Left renal pelvis (tissue), 4 donors: ENCODE measurements at places on chromosomes 3 and 15.

DNA sequence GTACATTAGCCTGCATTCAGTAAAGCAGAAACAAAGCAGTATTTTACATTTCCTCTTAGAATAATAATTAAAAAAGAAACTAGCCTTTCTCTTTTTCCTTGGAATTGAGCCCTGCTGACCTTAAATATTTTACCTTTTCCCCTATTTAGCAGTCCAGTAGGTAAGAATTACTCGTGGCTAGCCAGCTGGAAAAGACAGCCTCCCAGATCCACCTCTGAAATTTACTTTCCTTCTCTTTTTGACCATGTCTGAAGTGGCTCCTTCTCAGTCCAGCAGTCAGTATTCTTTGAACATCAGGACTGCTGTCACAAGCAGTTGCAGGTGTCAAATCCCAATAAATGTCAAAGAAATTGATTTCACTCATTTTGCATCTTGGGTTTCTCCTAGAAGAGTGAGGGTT, 311.5 kb upstream of the DCBLD2 start:
- DNase-seq: no peak

DNA sequence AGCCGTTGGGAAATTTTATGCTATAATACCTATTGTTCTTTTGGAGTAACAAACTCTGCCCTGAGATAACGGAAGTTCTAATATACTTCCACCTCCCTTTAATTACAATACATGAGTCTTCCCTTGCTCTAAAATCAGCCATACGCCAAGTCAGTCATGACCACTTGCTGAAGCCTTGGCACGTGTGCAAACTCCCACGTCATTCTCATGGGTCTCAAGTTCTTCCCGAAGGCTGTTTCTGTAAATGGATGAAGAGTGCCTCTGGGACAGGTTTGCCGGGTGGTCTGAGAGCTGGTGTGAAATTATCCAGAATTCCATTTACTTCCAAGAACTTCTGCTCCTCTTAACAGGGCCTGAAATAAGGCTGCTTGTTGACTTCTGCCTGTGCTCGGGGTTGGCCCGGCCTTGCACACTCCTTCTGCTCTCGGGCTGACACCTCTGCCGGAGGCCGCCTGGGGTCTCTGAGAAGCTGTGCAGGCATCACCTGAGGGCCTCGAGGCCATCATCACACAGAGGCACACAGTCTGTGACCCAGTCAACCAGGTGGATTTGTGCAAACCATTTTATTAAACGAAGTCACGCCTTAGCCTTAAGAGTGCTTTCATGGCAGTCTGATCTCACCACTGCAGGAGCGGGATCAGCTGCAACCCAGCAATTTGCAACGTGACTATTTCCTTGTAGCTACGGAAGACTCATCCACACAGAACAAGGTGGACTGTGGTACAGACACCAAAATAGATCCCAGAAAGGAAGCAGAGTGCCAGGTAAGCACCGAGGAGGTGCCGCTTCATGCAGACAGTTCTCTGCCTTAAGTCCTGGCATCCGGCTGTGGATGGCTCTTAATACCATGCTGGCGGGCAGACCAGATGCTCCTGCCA, 120.1 kb downstream of the ADAMTS17 start:
- DNase-seq: no peak

- DNase-seq: no peak
These were observed 34.0 kb downstream of the ZNF592 start for GRCh38 chr15:84782346-84782745.

DNA sequence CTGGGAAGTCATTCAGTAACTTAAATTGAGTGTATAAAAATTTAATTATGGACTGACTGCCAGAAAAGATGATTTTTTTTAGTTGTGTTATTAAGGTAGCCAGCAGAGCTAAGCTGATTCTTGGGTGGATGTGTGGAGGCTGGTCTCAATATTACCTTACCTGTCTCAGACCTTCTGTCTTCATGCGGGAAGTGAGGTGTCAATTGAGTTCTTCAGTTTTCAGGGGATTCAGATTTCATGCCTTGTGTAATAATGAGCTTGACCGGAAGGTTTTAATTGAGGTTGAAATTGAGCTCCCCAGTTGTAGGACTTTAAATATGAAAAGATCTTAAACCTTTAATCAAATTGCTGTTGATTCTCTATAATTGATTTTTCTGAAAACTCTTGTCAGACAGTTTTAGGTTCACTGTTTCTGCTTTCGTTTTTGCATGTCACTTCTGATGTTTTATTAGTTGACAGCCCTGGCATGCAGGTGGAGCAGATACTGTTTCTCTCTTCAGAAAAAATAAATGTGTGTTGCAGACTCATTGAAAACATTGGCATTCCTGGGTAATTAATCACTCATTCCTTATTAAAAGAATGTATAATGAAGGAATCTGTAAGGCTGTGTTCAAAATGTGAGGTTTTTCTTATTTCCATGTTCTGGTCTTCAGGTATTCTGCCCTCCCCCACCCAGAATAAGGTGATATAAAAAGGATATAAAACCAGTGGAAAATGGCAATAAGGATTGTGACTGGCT, 54.5 kb downstream of the PSMD6 start:
- no peak for DNase-seq

DNA sequence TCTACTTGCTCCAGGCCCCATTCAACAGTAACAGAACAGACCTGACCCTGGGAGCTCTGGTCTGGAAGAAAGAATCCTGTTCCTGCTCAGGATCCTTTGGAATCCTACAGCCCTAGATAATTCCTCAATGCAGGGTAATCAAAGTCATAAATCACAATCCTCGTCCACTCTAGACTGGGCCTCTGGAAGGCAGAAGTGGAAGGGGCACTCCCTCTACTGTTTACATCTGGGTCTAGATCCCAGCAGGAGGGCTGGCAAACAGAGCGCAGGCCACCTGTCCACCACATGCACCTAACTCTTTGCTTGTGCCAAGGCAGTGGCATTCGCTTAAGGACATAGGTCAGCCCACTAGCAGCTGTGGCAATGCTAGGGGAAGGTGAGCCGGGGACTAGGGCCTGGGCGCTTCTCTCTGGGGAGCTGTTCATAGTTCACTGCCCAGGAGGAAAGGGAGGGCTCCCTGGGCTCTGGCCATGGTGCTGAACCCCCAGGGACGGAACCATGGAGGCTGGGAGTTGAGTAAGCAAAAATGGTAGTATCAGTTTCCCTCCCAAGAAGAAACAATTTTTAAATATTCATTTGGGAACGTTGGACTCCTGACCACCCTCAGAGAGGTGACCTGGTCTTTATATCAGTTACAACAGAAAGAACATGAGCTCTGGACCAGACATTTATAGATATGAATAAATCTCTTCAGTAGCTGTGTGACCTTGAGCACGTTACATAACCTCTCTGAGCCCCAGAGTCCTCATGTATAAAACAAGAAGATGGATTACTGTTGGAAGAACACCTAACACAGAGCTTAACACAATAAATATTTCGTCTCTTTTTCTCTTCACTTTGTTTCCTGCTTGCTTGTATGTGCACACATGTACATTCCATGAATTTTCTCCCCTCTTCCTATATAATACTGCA, 90.2 kb downstream of the NTRK3 start:
- peak; percentile 31 for DNase-seq

DNA sequence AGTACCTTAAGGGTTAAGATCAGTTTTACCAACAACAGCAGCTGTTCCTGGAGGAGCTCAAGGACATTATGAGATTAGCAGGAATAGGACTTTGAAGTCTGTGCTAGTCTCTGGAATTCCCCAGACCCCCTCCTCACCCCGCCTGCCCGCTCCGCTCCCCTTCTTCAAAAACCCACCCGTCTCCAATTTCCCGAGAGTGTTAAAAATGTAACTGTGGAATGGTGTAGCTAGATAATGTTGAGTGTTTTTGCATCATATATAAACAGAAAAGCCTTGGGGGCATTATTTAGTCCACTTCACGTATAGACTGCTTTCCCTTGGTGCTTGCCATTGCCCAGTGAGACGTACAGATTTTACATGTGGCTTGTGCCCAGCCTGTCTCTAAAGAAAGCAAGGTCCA, 65.0 kb upstream of the SEMA6D start:
- DNase-seq: no peak

DNA sequence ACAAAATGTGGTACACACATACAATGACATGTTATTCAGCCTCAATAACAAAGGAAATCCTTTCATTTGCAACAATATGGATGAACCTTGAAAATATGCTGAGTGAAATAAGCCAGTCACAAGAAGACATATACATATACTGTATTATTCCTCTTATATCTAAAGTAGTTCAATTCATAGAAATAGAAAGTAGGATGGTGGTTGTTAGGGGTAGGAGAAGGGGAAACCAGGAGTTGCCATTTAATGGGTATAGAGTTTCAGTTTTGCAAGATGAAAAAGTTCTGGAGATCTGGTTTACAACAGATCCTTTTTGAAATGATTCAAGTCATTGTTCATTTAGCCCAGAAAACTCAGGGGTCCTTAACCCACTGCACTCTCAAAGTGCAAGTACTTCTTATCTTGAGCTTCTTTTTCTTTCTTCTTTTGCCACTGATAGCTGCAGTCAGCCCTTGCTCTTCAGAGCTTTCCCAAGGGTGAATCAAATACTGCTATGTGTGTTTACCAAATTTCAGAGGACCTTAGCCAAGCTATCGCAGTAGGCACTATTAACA, 208.0 kb upstream of the EOMES start:
- no peak for DNase-seq

DNA sequence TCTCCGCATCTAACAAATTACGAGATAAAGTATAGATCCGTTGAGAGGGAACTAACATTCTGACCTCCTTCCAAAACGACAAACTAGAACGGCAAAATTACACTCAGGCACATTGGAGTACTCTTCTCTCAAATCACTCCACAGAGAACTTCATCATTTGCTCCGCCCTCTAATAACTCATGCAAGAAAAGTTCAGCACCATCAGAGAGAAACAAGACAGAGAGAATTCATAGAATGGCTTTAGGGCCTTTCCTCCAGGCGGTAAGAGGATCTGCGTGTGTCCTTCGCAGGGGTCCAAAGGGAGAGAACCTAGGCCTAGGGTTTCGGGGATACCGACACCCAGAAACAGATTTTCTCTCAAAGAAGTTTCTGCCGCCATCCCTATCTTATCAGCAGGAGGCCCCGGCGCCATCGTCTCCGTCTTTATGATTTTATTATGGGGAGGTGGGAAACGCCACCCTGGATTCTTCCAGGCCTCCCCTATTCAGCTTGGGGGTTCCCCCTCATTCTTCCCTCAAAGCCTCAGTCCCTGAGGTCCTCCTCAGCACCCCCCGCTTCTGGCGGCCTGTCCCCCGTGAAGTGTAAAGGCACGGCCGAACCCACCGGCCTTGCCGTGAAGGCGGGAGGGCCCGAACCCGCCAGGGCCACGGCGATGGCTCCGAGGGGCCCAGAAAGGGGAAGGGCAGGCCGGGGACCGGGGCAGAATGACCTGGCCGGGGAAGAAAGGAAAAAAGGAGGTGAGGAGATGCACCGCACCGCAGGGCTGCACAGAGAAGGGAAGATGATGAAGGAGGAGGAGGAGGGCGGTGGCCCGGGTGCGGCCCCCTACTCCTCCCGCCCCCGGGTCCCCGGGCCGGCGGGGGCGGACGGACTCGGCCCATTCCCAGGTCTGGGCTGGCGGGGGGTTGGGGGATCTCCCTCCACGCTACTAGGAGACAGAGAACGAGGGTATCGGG, 768 bp downstream of the UBXN7 start:
- DNase-seq: peak; percentile 68

- DNase-seq: no peak
These were observed 533 bp upstream of the SMAD3 start for GRCh38 chr15:67064607-67065530.

DNA sequence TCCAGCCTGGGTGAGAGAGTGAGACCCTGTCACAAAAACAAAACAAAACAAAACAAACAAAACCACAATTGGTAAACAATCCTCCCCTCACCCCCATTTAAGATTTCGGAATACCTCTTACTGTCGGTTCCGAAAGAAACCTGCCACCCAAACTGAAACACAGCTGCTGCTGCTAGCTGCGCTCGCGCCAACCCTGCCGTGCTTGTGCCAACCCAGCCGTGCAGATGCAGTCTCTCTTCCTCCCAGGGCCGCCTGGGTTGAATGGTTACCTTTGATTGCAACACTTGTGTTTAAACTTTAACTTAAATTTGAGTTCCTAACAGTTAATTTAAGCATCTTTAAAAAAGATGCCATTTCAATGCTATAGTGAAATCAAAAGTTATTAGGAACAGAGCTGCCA, 28.5 kb upstream of the SPTBN5 start:
- no peak for DNase-seq

DNA sequence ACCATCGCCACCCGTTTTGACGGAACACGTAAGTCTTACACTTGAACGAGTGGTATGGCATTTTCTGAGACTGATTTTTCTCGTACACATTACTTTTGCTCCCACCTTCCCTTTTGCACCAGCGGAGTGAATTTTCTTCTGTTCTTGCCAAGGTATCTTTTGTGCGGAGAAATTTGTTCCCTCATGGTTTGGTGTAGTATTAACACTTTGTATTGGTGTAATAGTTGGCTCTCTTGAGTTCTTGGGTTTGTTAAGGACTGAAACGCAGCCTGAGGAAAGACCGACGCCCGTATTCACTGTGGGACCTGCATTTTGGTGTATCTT, 420 bp downstream of the KCNH8 start:
- DNase-seq: no peak

DNA sequence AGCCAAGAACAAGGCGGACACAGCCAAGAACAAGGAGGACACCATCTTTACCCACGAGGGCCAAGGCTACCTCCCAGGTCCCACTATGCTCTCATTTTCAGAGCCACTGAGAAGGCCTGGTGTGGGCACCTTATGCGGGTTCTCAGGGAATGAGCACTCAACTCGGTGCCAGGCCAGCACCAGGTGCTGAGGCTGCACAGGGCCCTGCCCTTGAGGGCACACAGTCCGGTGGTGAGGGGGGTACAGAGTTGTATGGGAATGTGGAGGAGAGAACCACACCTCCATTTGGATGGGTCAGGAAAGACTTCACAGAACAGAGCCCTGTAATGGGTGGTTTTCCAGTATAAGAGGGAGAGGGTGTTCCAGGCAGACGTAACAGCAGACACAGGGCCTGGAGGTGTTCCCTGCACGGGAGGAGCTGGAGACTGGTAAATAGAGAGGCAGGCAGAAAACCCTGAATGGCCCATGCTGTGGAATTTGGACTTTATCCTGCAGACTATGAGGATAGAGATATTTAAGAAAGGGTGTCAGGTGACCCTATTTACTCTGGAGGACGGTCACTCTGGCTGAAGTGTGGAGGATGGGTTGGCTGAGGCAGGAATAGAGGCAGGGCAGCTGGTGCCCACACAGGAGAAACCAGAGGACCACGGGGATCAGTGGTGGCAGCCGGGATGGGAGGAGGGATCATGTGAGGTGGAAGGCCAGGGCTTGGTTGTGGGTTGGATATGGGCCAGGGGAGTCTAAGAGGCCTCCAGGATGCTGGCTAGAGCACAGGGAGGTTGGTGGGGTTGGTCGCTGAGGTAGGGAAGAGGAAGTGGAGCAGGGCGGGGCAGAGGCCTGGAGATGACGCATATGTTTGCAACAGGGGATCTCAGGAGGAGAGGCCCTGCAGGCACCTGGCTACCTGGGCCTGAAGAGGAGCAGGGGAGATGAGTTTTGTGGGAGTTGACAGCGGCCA, 34.6 kb downstream of the CRABP1 start:
- no peak for DNase-seq

GRCh38 chr3:88528494-88528893, 378.7 kb downstream of the C3orf38 start:
- no peak for DNase-seq

- DNase-seq: no peak
These were observed 443.5 kb downstream of the OTOL1 start for GRCh38 chr3:161939918-161940620.
